ENCODE measurements at places on chromosomes 2 and 18. TPM values are rescaled to one million over a fixed set of nuclear protein-coding genes. Genes with fewer than 3 reads are reported as not detected.

The AGAP1 gene
- total RNA-seq, result 62.9 TPM

The SNORC gene
- total RNA-seq, result 67.5 TPM

The SH3RF3 gene
- total RNA-seq, result 2.5 TPM

The SKA1 gene
- total RNA-seq, result 3.6 TPM

The DAW1 gene
- total RNA-seq, result not detected

The NOSTRIN gene
- total RNA-seq, result 29.0 TPM

The PROC gene
- total RNA-seq, result 0.96 TPM

The SFTPB gene
- total RNA-seq, result 0.29 TPM

The CYP26B1 gene
- total RNA-seq, result 1.9 TPM

The ASAP2 gene
- total RNA-seq, result 58.1 TPM

The GALNT13 gene
- total RNA-seq, result 0.40 TPM

The HOXD3 gene
- 4.6 TPM for total RNA-seq

The SERPINB7 gene
- not detected for total RNA-seq

The BOK gene
- 8.3 TPM for total RNA-seq

The SP140L gene
- 13.2 TPM for total RNA-seq

The HOXD12 gene
- not detected for total RNA-seq

The GCG gene
- 81.3 TPM for total RNA-seq

The GALNT14 gene
- total RNA-seq, result 0.15 TPM

The SPP2 gene
- not detected for total RNA-seq
